Activated CD8-positive, alpha-beta memory T cell treated with anti-CD3 and anti-CD28 coated beads for 1 hour (primary cell): ENCODE measurements at places on chromosomes 4 and X.

- no peak for DNase-seq
Measured at GRCh38 chr4:177380730-177381287, 61.4 kb downstream of the AGA start.

DNA sequence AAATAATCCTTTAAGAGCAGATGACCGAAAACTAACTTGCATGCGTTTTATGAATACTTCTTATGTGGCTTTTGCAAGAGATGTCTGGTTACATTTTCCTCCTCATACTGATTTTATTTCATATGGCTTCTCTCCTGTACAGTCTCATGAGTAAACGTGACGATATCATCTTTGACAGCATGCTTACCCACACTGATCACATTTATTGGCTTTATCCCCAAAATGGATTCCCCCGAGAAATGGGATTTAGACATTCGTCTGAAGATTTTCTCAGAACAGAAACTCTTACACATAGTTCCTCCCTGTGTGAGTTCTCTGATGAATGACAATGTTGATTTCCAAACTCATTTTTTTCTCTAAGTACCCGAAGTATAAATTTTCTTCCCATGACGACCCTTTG is 939.7 kb upstream of the LCORL start:
- DNase-seq: no peak

DNA sequence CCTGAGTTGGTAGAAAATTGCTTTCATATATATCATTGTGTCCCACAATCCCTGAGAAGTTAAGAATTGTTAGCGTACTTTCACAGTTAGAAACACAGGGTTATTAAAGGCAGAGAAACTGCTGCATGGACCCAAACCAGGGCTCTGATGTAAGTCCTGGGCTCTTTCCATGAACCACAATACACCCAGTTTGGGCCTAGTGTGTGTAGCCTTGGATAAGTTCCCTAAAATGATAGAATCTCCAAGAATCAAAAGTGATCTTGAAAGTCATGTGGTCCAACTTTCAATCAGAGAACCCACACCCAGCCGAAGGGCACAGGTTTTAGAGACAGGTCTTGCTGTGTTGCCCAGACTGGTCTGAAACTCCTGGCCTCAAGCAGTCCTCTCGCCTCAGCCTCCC is 257.8 kb upstream of the KLF3 start:
- no peak for DNase-seq

DNA sequence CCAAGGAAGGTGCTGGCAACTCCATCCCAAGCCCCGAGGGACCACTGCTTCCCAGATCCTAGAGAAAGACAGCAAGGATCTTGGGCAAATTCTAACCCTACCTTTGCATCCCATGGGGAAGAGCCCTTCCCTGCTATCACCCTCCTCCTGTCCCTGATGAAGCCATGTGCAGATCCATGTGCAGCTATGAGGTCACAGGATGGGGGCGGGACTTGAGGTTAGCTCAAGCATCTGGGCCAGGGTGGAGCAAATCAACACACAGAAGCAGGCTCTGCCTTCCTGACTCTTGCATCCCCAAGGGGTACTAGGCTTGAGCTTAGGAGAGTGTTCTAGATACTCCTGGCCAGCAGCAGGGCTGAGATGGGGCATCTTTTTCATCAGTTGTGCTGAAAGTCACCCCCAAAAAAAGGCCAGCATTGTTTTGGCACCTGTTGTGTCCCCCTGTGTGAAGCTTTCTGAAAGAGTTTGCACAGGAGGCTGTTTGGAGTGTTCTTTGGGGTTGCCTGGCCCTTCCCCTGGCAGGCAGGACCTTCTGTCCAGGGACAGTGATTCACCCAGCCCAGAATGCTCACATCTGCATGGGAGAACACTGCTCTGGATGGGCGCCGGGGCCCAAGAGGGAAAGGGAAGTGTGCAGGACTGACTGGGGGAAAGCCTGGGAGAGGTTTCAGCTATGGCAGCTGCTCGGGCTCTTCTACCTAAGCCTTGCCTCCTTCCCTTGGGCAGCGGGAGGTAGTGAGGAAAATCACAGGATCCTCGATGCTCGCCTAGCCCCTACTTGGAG is 50.8 kb downstream of the PRPS1 start:
- DNase-seq: peak; percentile 36

- no peak for DNase-seq
Measured at GRCh38 chr4:121877041-121877773, 6.9 kb upstream of the BBS7 start.

DNA sequence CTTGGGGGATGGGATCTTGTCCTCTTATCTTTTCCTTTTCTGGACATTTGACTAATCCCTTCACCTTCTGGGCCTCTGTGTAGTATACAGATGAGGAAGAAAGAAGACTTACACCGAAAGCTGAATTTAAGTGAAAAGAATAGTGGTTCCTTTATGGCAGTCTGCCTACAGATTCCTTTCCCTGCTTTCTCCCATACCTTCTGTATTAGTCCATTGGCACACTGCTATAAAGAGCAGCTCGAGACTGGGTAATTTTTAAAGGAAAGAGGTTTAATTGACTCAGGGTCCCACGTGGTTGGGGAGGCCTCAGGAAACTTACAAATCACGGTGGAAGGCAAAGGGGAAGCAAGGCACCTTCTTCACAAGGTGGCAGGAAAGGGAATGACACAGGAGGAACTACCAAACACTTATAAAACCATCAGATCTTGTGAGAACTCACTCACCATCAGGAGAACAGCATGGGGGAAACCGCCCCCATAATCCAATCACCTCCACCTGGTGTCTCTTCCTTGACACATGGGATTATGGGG is 34.0 kb upstream of the CD38 start:
- DNase-seq: no peak

- no peak for DNase-seq
Measured at GRCh38 chr4:5448221-5448620, 260.1 kb downstream of the EVC2 start.
